ENCODE measurements at places on chromosomes 12 and 14.

GRCh38 chr14:51285120-51285519, 45.1 kb downstream of the TMX1 start:
- no peaks in the 10 kb centered on the region for H3K36me3 ChIP-seq
- no peak overlapping the region for H3K27ac ChIP-seq
- H3K4me1 ChIP-seq = no peaks in the 10 kb centered on the region
- no peak for DNase-seq

GRCh38 chr12:7110661-7111060, 1.6 kb upstream of the C1RL start:
- peaks cover 27% of the 10 kb centered on the region for H3K4me1 ChIP-seq
- H3K4me3 ChIP-seq = no peak overlapping the region
- H3K27me3 ChIP-seq = no peaks in the 10 kb centered on the region
- DNase-seq = no peak
- no peak overlapping the region for H3K27ac ChIP-seq

GRCh38 chr12:39619316-39619659, 315 bp downstream of the ABCD2 start:
- no peak for DNase-seq
- H3K27me3 ChIP-seq = no peaks in the 10 kb centered on the region
- no peak overlapping the region for H3K27ac ChIP-seq
- H3K36me3 ChIP-seq = no peaks in the 10 kb centered on the region

DNA sequence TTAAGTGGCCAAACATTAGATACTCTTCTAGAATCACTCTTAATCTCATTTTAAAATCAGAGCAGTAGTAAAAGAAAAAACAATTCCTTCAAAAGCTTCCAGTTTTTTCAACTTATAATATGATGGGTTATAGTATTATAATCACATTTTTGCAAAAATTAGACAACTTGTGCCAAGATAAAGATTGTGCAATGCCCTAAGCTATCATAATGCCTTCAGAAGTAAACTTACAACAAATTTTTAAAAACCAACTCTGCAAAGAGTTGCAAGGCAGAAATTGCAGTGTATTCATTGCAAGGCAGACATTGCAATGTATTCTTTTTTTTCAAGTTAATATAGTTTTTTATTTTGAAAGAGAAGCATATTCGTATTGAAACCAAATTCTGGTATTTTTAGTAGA, 47.2 kb upstream of the KITLG start:
- H3K36me3 ChIP-seq = no peaks in the 10 kb centered on the region
- no peak for DNase-seq
- no peak overlapping the region for H3K4me3 ChIP-seq
- no peaks in the 10 kb centered on the region for H3K27me3 ChIP-seq

DNA sequence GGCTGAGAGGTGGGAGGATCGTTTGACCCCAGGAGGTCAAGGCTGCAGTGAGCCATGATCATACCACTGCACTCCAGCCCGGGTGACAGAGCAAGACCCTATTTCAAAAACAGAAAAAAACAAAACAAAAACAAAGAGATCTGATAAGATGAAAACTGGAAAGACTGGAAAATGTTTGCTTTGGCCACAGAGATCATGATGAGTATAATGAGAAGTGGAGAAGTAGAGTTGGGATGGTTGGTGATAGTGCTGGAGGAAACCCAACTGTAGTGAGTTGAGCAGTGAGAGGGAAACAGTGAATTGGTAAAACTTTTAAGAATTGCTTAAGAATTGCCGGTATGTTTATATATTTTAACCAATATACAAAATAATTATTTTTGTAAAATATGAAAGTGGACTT, 39.2 kb downstream of the MON2 start:
- DNase-seq = no peak
- H3K4me3 ChIP-seq = no peak overlapping the region
- H3K27me3 ChIP-seq = no peaks in the 10 kb centered on the region
- H3K27ac ChIP-seq = no peak overlapping the region
- H3K4me1 ChIP-seq = peaks cover 8% of the 10 kb centered on the region
- H3K36me3 ChIP-seq = 0 out of 2 replicates have a peak, but pooled peaks cover 7% of the 10 kb centered on the region

GRCh38 chr14:31954991-31955390, 122.1 kb upstream of the ARHGAP5 start:
- H3K27ac ChIP-seq = no peak overlapping the region
- H3K4me1 ChIP-seq = peaks cover 13% of the 10 kb centered on the region
- H3K4me3 ChIP-seq = no peak overlapping the region
- no peaks in the 10 kb centered on the region for H3K36me3 ChIP-seq
- no peaks in the 10 kb centered on the region for H3K27me3 ChIP-seq

DNA sequence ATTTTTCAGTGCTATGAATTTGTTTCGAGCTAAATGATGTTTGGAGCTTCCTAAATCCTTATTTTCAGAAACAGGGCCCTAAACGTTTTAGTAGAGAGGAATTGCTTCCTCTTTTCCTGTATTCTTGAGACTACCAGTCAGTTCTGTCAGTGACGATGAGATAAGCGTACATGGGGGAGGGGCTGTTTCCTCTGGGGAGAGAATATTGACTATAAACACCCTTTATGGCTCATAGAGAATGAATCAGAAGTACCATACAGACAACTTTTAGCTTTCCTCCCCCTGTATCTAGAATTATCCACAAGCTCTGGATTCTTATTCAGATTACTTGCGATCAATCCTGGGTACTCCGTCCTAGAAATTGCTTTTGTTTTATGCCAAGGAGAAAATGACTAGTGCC, 5.1 kb downstream of the TBK1 start:
- peaks cover 12% of the 10 kb centered on the region for H3K4me1 ChIP-seq
- H3K27ac ChIP-seq = no peak overlapping the region
- no peak overlapping the region for H3K4me3 ChIP-seq
- no peak for DNase-seq

DNA sequence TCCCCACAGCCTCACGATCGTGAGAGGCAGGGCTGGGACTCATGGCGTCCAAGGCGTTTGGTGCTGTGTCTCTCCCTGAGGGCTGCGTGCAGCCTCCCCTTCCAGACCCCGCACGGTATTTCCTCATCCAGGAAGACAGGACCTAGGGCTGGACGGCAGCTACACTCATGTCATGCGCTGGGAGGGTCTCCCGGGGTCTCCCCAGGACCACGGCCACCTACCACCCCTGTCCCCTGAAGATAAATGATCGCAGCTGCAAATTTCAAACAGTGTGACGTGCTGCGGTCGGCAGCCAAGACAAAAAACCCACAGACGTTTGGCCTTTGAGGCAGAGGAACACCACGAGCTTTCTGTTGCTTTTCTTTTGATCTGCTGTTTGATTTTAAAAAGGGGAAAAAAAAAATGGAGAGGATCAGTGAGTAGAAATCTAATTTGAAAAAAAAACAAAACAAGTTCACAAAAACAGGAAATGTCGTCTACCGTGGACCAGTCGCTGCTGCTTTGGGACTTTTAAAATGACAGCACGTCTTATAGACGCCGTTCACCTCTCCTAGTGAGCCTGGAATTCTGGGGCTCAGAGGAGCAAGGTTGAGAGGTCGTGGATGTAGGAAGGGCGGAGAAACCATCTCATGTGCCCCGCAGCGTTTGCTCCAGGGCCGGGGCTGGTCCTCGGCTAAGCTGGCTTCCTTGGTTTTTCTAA, 237.6 kb downstream of the SLC41A2 start:
- H3K27ac ChIP-seq = no peak overlapping the region
- DNase-seq = no peak
- no peaks in the 10 kb centered on the region for H3K27me3 ChIP-seq
- H3K4me1 ChIP-seq = no peaks in the 10 kb centered on the region
- H3K4me3 ChIP-seq = no peak overlapping the region

GRCh38 chr12:62767946-62768345, 167.0 kb downstream of the PPM1H start:
- H3K4me3 ChIP-seq = no peak overlapping the region
- peak overlapping the region; percentile 38 for H3K27ac ChIP-seq
- no peak for DNase-seq
- H3K36me3 ChIP-seq = no peaks in the 10 kb centered on the region
- peaks cover 45% of the 10 kb centered on the region for H3K4me1 ChIP-seq

GRCh38 chr14:86203843-86204242, 673.9 kb downstream of the FLRT2 start:
- no peaks in the 10 kb centered on the region for H3K36me3 ChIP-seq
- no peaks in the 10 kb centered on the region for H3K27me3 ChIP-seq
- no peak for DNase-seq
- H3K4me3 ChIP-seq = no peak overlapping the region

DNA sequence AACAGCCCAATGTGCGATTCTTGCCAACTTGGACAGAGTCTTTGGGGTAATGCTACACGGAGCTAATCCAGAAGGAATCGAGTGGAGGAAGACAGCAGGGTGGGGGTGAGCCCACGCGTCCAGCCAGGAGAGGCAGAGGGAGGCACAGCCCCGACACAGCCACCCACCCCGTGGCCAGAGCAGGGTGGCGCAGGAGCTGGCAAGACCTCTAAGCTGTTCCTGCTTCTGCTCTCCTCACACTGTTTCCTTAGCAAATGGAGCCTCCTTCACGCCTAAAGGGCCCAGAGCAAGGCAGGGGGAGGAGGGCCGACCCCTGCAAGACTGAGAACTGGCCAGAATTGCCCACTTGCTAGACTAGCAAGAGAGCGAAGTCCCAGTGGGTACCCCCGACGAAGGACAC, 91.5 kb downstream of the FBXL14 start:
- H3K4me1 ChIP-seq = peaks cover 14% of the 10 kb centered on the region
- H3K36me3 ChIP-seq = no peaks in the 10 kb centered on the region
- no peaks in the 10 kb centered on the region for H3K27me3 ChIP-seq
- no peak for DNase-seq

DNA sequence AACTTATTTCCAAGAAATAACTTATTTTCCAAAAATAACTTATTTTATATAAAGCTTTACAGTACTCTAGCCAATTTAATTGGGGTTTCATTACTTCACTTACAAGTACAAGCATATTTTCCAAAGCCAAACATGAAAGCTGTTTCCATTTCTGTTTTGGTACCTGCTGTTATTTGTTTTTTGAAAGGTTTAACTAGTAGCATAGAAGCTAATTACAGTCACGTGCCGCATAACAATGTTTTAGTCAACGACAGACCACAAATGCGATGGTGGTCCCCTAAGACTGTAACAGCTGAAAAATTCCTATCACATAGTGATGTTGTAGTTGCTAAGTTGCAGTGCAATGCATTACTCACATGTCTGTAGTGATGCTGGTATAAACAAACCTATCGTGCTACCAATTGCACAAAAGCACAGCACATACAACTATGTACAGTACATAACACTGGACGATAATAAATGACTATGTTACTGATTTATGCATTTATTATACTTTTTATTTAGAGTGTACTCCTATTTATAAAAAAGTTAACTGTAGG, 21.7 kb downstream of the PTPN21 start:
- H3K27ac ChIP-seq = no peak overlapping the region
- no peaks in the 10 kb centered on the region for H3K36me3 ChIP-seq
- no peaks in the 10 kb centered on the region for H3K27me3 ChIP-seq
- H3K4me1 ChIP-seq = no peaks in the 10 kb centered on the region
- H3K4me3 ChIP-seq = no peak overlapping the region
- DNase-seq = no peak

GRCh38 chr14:72849222-72849621, 44.7 kb downstream of the DPF3 start:
- no peak overlapping the region for H3K27ac ChIP-seq
- H3K36me3 ChIP-seq = no peaks in the 10 kb centered on the region
- no peak for DNase-seq

GRCh38 chr14:34098045-34098984, 147.4 kb upstream of the EGLN3 start:
- no peak overlapping the region for H3K4me3 ChIP-seq
- H3K27ac ChIP-seq = no peak overlapping the region
- no peaks in the 10 kb centered on the region for H3K36me3 ChIP-seq
- H3K27me3 ChIP-seq = no peaks in the 10 kb centered on the region

DNA sequence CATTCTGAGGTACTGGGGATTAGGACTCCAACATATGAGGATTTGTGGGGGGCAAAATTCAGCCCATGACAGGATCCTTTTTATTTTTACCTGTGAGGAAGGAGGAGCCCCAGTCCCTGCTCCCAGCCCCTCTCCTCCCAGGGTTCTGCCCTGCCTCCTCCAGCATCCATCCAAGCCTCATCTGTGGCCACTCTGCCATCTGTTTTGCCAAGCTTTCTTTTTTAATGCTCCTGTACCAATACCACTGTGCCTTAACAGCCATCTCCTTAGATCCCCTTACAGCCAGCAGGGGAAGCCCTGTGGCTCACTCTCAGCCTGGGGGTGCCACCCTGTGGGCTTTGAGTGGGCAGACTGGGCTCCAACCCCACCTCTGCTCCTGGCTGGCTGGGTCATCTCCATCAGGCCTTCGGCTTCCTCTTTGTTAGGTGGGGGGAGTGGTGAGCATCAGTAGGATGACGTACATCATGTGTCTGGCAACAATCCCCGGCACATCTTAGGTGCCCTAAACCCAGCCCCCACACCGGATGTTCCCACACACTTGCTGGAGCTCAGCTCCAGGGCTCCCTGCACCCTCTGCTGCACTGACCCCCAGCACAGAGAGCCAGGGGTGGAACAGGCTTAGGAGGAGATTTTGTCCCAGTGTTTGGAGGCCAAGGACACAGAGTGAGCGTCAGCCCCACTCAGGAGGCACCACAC, 40.2 kb downstream of the CYP46A1 start:
- H3K27me3 ChIP-seq = peaks cover 7% of the 10 kb centered on the region
- no peaks in the 10 kb centered on the region for H3K4me1 ChIP-seq
- no peak overlapping the region for H3K27ac ChIP-seq
- no peaks in the 10 kb centered on the region for H3K36me3 ChIP-seq
- no peak overlapping the region for H3K4me3 ChIP-seq
- no peak for DNase-seq

- no peak for DNase-seq
- H3K36me3 ChIP-seq = no peaks in the 10 kb centered on the region
- H3K4me1 ChIP-seq = no peaks in the 10 kb centered on the region
- H3K27me3 ChIP-seq = no peaks in the 10 kb centered on the region
These were observed 220.2 kb downstream of the AEBP2 start for GRCh38 chr12:19659501-19659900.

- H3K36me3 ChIP-seq = no peaks in the 10 kb centered on the region
- H3K27ac ChIP-seq = no peak overlapping the region
- no peaks in the 10 kb centered on the region for H3K27me3 ChIP-seq
- no peaks in the 10 kb centered on the region for H3K4me1 ChIP-seq
- H3K4me3 ChIP-seq = no peak overlapping the region
- no peak for DNase-seq
These were observed 92.2 kb downstream of the FLRT2 start for GRCh38 chr14:85622106-85622505.

DNA sequence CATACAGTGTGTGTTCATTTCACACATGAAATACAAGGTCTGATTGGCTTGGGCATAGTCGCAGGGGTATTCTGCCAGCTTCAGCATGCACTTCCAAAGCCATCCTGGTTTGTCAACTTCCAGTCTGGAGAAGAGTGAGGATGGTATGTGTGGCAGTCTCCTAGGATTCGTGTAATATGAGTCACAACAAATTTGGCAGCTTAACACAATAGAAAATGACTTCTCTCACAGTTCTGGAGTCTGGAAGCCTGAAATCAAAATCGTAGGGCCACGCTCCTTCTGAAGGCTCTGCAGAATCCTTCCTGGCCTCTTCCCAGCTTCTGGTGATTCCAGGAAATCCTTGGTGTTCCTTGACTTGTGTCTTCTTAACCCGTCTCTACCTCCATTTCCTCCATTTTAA, 167.5 kb downstream of the PPM1H start:
- H3K27me3 ChIP-seq = no peaks in the 10 kb centered on the region
- peak overlapping the region; percentile 38 for H3K27ac ChIP-seq
- DNase-seq = peak; percentile 58
- H3K36me3 ChIP-seq = no peaks in the 10 kb centered on the region
- peaks cover 45% of the 10 kb centered on the region for H3K4me1 ChIP-seq

- H3K4me1 ChIP-seq = peaks cover 42% of the 10 kb centered on the region
- no peak overlapping the region for H3K4me3 ChIP-seq
- no peaks in the 10 kb centered on the region for H3K36me3 ChIP-seq
- H3K27ac ChIP-seq = peak overlapping the region; percentile 60
- peak; percentile 90 for DNase-seq
These were observed 5.7 kb downstream of the PTHLH start for GRCh38 chr12:27966870-27967269.

All from PC-9 (cell line).